Heart left ventricle (tissue), 16 donors: ENCODE measurements at places on chromosomes 4 and X.

- DNase-seq = no peak
Measured at GRCh38 chrX:147735364-147735763, 176.4 kb upstream of the FMR1 start.

DNA sequence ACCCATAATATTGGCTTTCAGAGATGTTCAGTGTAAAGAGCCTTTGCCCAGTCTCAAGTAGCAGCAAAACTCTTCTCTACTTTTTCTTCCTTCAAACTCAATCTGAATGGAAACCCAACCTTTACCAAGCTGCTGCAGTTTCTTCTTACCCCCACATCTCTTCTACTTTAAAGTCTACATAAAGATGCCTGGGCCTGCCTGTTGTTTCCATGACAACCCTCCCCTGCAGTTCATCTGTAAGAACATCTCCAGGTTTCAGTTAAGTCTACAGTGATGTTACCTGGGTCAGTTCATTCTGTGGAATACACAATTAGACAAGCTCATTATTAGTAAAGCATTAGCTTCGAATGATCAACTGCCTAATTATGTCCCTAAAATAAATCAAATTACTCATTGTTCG, 81.4 kb downstream of the SPANXN3 start:
- no peak for DNase-seq

GRCh38 chr4:151029537-151029936, 14.5 kb upstream of the LRBA start:
- no peak for DNase-seq

- no peak for DNase-seq
Measured at GRCh38 chrX:66162331-66162822, 1.7 kb upstream of the HEPH start.

DNA sequence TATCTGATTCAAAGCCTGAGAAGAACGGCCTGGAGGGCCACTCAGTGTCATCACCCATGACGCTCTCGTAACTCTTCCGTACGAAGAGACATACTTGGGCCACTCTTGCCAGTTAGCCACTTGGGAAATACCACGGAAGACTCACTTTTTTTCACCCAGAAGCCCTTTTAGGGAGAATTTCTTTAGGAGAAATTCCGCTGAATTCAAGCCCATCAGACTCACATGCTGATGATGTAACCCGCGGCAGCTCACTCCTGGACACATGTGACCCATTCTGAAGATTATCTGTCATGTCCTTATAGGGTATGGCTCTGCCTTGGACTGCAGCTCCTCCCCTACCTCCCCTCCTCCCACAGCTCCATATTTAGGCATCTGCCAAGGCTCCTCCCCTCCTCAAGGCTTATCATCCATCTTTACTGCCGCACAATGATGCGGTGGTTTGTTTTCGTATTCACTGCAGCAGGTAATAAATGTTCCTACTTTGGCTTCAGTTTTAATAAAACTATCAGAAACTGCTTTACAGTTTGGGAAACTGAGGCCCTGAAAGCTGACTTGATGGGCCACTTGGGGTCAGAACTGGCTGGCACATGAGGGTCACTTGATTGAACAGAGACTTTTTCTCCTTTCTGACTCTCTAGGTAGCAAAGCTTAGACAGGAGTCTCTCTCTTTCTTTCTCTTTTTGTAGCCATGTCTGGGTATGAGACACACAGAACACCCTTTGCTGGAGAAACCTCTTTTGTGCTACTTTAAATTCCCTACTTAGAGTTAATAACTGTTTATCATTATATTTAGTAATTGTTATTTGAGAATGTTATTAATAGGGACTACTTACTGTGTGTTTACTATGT, 42.1 kb downstream of the RHOH start:
- no peak for DNase-seq

DNA sequence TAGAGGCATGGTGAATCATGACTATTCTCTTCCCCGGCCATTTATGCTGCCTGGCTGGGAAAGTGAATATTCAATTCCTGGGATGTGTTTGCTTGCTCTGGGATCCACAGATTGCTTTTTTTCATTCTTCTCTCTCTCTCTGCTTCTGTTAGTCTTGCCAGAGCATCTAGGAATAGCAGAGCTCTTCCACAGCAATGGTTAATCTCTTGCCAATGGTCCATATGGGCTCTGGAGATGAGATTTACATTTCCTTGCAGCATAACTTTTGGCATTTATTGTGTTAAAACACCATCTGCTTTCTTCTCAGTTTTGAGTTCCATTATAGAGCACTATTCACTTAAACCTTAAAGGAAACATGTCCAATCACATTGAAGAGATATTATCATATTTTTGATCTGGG, 59.2 kb upstream of the GUCY1A1 start:
- no peak for DNase-seq

- no peak for DNase-seq
Measured at GRCh38 chr4:159363361-159363760, 260.5 kb downstream of the RAPGEF2 start.

- DNase-seq = no peak
Measured at GRCh38 chrX:580030-580429, 50.6 kb upstream of the SHOX start.

DNA sequence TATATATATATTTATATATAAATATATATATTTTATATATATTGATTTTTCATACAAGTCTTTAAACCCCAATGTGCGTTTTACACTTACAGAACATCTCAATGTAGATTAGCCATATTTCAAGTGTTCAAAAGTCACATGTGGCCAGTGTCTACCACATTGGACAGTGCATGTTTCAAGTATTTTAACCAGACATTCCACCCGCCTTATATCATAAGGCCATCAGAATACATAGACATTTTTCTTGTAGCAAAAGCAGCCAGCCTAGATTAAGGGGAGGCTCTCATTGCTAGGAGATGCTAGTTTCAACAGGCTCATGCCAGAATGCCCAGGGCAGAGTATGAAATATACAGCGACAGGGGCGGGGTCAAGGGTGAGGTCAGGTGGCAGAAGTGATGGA, 202.0 kb downstream of the NR3C2 start:
- no peak for DNase-seq

DNA sequence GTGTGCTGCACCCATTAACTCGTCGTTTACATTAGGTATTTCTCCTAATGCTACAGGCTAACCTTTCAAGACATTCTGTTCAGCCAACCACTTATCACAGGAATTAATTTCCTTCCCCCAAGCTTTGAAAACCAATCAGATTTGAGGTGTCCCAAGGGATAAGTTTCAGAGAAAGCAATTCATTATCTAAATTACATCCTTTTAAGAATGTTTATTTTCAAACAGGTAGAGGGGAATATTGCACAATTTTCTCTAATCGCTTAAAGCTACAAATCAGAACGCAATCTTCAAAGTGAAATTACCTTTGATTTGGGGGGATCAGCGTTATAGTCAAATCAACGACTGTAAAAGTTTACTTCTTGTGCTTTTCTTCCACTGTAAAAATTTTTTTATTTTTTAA, 1.6 kb downstream of the CLOCK start:
- no peak for DNase-seq

DNA sequence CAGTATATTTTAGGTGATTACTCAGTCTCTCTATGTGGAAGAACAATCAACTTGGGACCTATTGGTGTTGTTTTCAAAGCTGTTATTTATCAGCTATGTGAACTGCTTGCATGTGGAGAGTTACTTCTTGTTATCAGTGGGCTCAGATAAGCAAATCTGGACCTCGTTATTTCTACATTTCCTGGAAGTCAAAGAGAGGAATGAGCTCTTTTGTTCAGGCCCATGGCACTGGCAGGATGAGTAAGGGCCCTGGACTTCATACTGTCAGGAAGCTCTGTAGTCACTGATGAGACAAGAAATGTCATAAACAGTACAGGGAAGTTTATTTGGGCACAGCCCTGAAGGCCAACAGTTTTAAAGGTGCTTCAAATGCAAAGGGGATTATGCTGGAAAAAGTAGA, 760.6 kb upstream of the EPHA5 start:
- DNase-seq = no peak
